ENCODE measurements at places on chromosomes 1 and 21.

GRCh38 chr1:5659606-5660005, 332.6 kb downstream of the NPHP4 start:
- DNase-seq: peak; percentile 40

DNA sequence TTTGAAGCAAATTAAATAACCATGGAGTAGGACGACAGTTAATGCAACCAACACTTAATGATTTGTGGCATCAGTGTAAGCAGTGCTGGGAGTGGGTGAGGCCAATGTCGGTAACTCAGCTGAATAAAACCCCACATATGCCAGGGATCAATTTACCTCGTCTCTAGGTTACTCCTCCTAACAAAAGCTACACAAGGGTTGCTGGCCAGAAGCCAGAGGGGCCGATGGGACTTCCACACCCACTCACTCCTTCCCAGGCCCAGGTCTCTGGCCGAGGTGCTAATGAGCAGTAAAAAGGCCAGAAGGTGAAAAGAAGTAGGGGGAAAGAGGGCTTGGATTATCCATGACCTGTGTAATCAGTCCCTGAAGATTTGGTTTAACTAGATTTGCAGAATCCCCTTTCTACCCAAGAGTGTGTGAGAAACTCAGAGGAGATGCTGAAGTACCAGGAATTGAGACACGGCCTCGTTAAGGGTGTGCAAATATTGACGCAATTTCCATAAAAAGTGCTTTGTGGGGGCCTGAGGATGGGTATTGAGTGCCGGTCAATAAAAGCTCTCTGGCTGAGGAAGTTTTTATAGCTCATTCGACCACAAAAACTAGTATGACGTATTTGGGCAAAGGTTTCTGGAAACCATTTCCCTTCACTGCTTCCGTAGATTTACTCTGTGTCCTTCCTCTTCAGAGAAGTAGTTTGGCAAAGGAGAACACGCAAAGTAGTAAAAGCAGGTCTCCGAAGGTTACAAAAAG, 145.5 kb downstream of the TBX15 start:
- DNase-seq: peak; percentile 97

DNA sequence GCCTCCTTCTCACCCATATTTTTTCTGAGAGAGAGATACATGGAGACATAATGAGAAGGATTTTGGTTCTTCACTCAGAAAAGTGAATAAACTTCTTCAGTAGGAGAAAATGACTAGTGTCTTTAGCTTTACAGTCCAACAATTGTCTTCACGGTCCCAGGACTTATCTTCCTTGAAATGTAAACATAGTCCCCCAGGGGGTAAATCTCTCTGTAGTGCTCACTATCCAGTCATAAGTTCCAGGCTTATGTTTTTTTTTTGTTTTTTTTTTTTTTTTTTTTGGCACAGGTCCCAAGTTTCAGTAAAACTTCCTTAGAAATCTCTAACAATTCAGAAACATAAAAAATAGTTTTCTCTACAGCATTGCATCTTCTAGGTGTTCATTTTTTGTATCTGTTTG, 890.2 kb upstream of the B3GALT2 start:
- DNase-seq: no peak

DNA sequence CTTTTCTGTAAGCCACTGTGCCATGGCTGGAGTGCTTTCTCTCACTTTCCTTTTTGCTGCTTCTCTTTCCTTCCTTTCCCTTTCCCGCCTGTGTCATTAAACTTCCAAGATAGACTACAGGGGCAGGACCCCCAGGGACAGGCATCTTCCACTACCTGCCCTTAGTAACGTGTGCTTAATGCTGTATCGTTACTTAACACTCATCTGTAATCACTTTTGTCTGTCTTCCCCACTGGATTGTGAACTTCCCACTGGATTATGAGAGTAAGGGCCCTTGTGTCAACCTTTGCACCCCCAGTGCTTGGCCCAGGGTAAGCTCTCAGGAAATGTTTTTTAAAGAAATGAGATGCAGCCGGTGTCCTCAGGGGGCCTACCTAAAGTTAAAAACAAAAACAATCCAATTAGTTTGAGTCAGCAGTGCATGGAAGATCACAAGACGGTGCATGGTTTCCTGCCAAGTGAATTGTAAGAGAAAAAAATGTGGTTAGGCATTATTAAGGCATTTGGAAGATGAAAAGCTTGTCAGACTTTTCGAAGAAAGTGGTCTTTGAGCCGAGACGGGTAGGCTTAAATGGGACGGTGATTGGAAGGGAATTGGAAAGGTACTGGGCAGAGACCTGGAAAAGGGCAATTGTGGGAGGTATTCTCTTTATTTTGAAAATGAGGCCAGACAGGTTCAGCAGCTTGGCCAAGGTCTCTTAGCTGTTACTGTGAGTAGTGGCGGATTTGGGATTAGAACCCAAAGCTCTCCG, 958 bp downstream of the LYPLAL1 start:
- no peak for DNase-seq

DNA sequence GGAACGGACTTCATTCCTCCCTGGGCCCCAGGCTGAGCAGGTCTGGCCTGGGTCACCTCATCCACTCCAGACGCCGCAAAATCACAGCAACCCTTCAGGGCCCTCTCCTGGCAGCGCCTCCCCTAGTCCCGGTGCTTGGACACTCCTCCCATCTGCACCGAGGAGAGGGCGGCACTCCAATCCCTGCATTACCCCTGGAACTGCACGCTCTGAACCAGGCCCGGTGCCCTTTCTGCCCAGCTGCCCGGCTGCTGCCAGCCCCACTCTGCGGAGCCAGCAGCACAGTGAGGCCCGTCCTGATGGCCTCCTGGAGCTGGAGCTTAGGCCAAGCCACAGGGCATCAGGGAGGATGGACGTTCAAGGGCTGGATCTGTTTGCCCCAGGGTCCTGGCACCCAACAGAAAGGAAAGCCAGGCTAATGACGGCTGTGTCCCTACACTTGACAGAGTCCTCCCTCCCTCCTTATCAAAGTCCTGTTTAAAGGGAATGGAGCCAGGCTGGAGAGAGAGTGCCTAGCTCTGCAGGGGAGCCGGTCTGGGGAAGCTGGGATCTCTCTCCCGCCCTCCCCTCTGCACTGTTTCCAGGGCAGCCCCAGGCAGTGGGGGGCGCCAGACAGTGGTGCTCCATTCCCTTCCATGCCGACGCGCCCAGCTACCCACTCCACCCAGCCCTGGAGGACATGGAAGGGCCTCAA, 12.7 kb downstream of the COL6A2 start:
- DNase-seq: no peak

DNA sequence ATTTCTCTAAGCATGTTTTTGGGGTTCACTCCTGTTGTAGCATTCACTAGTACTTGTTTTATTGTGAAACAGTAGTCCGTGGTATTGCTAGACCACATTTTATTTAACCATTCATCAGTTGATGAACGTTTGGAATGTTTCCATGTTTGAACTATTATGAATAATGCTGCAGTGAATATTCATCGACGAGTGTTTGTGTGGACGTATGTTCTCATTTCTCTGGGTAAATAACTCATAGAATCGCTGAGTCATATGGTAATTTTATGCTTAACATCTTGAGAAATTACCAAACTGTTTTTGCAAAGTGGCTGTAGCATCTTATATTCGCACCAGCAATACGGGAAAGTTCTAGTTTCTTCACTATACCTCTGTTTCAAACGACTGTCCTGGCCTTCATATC, 28.0 kb upstream of the KAZN start:
- DNase-seq: no peak

DNA sequence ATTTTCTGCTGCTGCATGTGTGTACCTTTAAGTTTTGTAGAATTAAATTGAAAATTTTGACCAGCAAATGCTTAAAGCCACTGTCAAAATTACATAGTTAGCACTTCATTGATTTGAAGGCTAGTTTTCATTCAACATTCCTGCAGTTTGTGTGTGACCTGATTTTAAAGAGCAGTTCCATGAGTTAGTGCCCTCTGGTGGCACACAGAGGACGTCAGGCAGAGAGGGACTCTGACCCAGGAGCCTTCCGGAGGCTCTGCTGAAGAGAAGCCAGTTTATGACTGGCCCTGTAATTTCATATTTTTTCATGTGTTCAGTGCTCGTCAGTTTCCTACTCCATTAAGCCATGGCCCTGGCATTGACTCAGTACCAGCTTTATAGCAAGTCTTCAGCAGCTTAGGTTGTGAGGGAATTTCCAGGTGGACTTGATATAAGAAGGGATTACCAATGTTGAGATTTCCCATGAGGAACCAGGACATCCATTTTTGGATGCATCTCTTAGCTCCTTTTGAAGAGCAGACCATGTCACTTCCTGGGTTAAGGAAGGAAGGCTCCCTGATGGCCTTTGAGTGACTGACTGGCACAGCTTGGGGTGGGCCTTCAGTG, 104.7 kb downstream of the CAMTA1 start:
- DNase-seq: peak; percentile 20

GRCh38 chr1:41500781-41501518, 16.5 kb upstream of the EDN2 start:
- DNase-seq: no peak

- DNase-seq: no peak
Measured at GRCh38 chr1:101181930-101182329, 54.9 kb upstream of the S1PR1 start.

DNA sequence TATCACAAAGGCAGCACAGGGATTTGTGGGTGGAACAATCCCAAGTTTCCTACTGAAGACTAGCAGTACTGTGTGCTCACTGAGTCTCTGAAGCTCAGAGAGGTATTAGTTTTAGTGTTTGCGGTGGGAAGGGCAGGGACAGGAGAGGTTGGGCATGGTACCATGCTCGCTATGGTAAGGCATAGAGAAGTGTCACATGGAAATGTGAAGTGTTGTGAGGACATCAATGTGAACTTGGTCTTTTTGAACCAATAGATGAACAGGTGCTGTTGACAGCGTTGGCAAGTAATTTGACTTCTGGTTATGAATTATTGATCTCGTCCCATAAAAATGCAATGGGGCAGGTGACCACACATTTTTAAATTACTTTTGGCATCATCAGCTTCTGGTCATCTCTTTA, 55.8 kb upstream of the ADAMTS1 start:
- no peak for DNase-seq

GRCh38 chr1:51294566-51295184, 35.7 kb downstream of the TTC39A start:
- no peak for DNase-seq

DNA sequence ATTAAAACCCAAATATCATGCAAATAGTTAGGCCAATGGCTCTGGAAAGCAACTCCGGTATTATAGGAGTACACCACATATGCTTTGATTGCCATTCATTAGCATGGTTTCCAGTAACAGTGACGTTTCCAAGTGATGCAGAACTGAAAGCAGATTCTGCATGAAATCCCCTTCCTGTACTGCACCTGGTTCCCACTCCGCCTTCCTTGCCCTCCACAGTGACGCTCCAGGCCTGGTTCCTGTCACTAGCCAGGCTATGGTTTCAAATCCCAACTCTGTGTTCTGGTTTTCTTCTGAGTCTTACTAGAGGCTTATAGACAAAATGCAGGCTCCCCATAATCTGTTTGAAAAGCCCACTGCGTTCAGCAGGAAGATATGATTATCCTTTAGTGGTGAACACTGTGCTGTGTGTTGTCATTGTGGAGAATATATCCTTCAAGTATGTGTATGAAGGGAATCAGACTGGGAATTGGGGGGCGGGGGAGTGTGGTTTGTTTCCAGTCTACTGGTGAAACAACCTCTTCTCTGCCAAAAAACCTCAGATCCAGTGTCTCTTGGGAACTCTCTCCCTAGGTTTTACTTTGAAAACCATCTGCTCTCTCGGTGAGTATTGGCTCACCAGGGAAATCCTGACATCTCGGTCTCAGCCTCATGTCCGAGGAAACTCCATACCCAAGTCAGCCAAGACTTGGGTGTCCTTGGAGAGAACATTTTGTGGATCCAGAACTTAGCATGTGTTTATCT, 78.7 kb downstream of the TYW3 start:
- DNase-seq: no peak

DNA sequence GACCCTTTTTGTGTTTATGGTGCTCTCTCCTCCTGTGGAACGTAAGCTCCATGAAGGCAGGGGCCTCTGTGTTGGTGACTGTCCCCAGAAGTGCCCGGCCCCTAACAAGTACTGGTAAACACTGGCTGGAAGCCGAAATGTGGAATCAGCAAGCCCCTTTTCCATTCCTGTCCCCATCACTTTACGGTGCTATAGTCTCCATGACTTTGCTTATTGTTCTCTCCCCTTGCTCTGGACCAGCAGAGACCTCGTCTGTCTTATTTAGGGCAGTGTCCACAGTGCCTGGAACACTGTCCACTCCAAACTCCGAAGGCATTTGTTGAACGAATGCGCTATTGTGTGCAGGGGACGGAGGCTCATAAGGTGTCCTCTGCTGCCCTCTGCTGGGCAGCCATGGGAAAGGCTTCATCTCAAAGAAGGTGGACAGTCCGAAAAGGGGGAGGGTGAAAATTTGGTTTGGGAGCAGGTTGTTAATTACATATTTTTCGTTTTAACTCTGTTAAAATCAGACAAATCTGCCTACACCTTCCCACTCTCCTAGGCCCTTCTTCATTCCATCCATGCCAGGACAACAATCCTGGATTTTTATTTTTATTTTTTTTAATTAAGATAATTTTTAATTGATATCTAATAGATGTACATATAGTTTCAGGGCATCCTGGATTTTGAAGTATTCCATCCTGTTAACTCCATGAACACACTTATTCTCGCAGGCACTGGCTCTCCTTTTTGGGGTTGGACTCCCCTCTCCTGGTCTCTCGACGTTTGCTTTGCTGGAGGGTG, 115.6 kb downstream of the PGBD5 start:
- peak; percentile 59 for DNase-seq

GRCh38 chr1:185139246-185139645, 17.5 kb downstream of the TRMT1L start:
- DNase-seq: no peak

DNA sequence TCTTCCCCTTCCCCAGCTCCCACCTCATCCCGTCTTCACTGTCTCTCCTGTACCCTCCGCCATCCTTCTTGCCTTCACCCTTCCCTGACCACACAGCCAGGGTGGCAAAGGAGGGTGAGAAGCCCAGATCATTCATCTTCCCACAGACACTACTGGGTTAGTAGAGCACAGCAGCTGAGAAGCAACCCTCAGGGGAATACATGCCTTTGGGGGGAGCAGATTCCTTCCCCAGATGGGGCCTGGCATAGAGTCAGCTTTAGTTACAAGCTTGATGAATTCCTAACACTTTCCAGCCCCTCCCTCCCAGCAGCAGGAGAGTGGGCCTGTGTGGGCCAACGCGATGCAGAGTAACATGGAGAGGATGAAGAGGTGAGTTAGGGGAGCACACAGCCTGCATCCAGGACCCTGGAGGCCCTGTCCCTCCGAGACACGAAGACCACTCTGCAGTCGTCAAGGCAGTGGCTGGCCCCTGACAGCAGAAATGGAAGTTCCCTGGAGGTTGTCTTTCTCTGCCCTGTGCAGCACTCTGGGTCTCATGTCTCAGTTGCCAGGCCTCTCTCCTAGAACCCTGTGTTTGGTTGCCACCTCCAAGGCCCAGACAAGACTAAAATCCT, 8.8 kb upstream of the BTG2 start:
- no peak for DNase-seq
